Right forelimb (tissue), 1 donor: ENCODE measurements at places on chromosomes 4 and X.

GRCh38 chrX:38803588-38804431, 2.6 kb downstream of the MID1IP1 start:
- peak; percentile 80 for DNase-seq

DNA sequence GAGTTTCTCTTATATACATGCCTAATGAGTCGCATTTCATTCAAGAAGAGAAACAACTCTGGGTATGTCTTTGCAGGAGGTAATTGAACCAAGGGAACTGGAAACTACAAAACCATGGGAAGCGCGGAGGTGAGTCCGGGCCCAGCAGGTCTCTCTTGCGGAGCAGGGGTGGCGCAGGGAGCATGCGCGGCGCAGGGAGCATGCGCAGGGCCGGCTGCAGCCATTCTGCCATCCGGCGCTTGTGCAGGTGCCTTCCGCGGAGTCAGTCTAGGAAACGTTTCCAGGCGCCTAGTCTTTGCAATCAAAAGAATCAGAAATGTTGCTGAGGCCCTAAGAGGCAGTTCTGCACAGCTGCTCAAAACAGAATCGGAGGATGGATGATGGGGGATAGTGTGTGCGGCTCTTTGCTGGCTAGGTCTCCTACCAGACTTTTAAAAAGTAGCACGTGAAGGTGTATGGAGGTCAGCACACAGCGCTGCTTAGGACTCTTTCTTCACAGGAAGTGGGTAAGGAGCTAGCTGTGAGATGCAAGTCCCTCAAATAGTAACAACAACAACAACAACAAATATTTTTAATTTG, 433.8 kb upstream of the FAT1 start:
- no peak for DNase-seq

DNA sequence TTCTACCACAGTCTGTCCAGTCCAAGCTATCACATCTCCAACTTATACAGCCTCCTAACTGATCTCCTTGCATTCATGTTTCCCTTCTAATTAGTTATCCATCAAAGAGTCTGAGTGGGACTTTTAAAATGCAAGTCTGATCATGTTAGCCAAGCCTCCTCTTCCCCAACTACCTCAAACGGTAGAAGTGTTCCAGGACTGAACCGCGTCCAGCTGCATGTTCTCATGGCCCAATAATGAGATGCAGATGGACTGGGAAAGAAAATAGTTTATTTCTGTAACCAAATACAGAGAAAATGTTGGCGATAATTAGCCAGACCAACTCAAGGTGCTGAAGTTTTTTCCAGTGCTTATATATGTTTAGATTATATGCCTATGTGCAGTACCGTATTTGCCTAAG, 46.6 kb upstream of the PPP1R2C start:
- DNase-seq, result no peak

- no peak for DNase-seq
Measured at GRCh38 chrX:19981947-19982346, 8.9 kb downstream of the BCLAF3 start.

GRCh38 chr4:171583790-171584189, 229.4 kb upstream of the GALNTL6 start:
- DNase-seq, result no peak

GRCh38 chr4:8525383-8526120, 54.6 kb upstream of the GPR78 start:
- no peak for DNase-seq

- DNase-seq, result no peak
Measured at GRCh38 chr4:177902386-177902785, 460.1 kb upstream of the AGA start.

DNA sequence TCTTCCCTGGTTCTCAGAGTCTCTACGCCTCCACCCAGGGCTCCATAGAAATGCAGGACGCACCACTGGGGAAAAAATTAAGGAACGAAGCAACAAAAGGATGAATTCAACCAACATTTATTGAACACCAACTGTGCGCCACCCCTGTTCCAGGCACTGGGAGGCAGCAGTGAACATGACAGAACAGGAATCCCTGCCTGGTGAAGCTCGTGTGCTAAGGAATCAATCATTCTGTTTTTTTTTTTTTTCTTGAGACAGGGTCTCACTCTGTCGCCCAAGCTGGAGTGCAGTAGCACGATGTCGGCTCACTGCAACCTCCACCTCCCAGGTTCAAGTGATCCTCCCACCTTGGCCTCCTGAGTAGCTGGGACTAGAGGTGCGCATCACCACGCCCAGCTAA, 1.9 kb upstream of the FTSJ1 start:
- no peak for DNase-seq

GRCh38 chrX:145393702-145394235, 146.5 kb downstream of the SPANXN1 start:
- no peak for DNase-seq

- DNase-seq, result peak; percentile 57
Measured at GRCh38 chrX:69137371-69138117, 27.7 kb downstream of the PJA1 start.

DNA sequence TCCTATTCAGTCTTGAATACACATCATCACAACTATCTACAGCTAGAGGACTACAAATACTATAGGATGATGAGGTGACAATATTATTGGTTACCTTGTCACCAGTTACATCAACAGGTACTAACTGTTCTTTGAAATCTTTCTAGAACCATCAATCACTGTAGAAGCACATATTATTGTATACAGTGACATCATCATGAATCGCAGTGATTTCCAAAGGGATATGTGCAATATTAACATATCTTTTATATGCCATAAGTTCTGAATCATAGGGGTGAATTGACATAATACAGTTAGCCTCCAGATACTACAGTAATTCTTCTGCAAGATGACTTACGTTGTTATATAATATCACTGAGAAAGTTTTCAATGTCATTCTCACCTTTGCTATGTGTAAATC, 105.2 kb upstream of the HPGD start:
- DNase-seq, result no peak

- DNase-seq, result no peak
Measured at GRCh38 chr4:153220682-153221395, 16.6 kb downstream of the TRIM2 start.

DNA sequence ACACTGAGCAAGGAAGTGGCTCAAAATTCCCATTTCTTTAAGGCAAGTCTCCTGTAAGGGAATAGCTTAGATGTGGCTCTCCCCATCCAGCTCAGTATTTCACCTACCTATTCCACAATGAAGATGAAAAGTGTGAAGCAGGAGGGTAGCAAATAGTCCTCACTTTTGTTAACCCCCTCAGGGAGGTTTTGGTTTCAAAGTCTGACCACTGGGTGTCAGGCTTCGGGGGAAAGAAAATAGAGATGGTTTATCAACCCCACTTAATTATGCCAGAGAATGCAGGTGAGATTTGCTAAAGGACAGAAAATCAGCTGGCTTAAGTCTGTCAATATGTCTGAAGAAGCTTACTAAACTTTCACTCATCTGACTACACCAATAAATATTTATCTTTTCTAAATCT, 69.5 kb downstream of the DHX15 start:
- DNase-seq, result no peak

GRCh38 chr4:81506731-81507130, 35.0 kb upstream of the RASGEF1B start:
- DNase-seq, result no peak

- DNase-seq, result no peak
Measured at GRCh38 chr4:97924341-97924958, 218.8 kb downstream of the STPG2 start.

DNA sequence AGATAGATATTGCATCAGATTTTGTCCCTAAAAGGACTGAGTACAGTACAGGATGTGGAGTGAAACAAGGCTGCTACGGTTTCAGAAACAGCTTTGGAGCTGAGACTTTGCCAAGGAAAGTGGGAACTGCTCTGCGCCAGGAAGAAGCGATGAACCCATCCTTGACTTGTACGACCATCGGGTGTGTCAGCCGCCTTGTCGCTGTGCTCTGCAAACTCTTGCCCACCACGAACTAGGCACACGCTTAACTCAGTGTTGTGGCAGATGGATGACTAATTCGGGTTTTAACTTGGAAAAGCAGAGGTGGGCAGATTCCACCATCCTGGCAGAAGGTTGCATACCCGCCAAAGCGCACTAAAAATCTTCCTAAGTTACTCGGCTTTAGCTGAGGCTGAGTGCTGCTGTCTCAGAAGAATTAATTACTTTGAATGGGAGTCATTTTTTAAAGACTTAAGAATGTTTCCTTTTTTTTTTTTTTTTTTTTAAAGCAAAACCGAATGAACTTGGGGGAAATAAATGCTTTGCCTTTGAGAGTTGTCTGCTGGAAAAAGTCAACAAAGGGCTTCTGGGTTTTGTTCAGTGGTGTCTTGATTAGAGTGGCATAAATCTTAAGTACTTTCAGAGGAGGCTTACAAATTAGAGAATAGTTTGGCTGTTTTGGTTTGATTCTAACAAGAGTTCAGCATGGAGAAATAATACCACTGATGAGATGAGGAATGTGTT, 69.5 kb downstream of the SHROOM2 start:
- DNase-seq, result no peak

GRCh38 chrX:17559728-17560379, 177.4 kb upstream of the SCML1 start:
- DNase-seq, result no peak

DNA sequence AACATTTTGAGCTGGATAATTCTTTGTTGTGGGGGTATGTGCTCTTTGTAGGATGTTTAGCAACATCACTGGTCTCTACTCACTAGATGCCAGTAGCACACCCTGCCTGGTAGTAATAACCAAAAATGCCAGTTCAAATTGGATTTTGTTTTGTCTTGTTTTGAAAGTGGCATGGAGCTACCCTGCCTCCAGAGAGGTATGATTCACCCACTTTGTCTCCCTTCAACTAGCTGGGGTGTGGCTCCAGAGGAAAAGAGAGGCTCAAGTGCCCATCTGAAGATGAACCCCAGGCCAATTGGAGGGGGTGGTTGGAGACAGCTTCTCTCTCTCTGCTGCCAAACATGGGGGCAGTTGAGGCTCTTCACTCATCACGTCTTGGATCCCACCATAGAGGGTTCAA, 34.5 kb downstream of the NIPAL1 start:
- DNase-seq, result no peak

DNA sequence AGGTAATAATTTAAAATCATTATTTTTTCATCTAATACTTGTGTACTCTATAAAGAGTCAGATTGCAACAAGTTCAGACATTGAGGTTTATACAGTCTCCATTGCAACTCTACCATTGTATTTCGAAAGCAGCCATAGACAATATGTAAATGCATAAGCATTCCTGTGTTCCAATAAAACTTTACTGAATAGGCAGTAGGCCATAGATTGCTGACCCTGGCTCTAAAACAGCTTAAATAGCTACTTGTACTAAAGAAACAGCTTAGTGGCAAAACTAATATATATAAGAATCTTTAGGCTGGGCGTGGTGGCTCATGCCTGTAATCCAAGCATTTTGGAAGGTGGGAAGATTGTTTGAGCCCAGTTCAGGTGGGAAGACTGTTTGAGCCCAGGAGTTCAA, 115.3 kb downstream of the PRSS12 start:
- no peak for DNase-seq

- no peak for DNase-seq
Measured at GRCh38 chr4:90118527-90119195, 8.5 kb upstream of the CCSER1 start.

DNA sequence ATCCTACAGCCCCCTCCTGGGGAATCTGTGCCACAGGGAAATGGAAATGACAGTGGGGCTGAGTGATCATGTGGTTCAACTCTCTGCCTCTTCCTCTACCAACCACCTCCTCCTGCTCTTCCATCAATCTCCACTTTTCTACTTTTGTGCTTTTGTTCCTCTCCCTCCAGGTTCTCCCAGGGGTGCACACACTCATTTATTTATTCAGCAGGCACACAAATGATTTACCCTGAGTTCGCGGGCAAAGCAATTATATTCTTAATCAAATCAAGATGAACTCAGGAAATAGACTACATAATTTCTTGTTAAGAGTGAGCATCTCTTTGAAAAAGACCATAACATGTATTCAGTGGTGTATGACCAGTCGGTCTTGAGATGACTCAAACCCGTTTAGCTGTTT, 69.2 kb downstream of the VCX3A start:
- no peak for DNase-seq

- DNase-seq, result no peak
Measured at GRCh38 chr4:7642741-7643458, 208.2 kb upstream of the PSAPL1 start.

- no peak for DNase-seq
Measured at GRCh38 chr4:6884341-6884870, 25.2 kb upstream of the TBC1D14 start.

GRCh38 chrX:130304587-130305368, 34.9 kb upstream of the SLC25A14 start:
- DNase-seq, result no peak
